HTR-8/SVneo (cell line): ENCODE measurements at places on chromosomes 7 and 10.

GRCh38 chr10:132790934-132791829 is 5.2 kb upstream of the NKX6-2 start:
- DNase-seq: no peak

GRCh38 chr7:100892364-100893317 is 3.0 kb downstream of the ACHE start:
- no peak for DNase-seq

DNA sequence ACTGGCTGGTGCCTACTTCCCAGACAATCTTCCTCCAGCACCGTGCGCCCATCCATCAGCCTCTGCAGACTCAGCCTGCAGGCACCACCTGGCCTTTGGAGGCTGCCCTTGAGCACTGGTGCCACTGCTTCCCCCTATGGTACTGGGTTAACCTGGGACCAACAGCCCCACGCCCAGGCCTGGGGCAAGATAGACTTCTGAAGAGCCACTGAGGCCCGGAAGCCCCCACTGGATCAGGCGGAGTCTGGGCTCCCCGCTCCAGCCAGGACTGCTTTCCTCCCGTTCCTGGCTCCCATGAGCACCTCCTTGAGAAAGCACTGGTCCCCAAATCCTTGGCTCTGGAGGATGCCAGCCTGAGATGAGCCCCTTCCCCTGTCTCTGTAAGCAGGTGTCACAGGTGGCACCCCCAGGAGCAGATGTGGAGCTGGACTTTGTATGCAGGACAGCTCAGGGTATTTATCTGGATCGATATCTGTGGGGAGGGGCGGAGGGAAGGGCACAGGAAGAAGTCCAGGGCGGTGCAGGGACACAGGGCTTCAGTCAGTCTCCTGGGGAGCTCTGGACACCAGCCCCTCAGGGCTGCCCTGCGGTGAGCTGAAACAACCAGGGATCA is 206.5 kb upstream of the PPP2R2D start:
- DNase-seq: no peak

DNA sequence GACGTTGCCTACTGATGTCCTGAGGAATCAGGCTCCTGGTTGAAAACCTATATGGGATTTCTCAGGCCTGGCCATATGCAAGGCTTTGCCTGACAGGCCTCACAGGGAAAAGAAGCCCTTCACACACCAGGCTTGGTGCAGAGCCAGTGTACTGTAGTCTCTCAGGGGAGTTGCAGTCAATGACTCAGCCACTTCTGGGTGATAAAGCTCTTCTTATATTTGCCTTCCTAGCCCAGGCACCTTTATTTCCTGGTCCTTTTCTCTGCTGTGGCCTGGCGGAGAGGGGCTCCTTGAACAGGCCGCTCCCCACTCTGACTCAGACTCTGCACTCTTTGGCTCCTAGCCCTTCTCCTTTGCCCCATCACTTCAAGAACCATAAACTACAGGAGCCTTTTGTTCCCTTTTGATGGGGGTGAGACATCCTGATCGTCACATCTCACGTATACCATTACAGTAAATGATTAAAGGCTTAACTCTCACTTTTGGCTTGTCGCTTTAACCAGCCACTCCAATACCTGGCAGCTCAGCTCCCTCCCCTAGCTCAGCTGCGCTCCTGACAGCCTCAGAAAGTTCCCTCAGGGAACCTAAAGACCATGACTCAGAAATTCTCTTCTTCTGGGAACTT is 33.5 kb downstream of the DPY19L1 start:
- DNase-seq: peak; percentile 8

DNA sequence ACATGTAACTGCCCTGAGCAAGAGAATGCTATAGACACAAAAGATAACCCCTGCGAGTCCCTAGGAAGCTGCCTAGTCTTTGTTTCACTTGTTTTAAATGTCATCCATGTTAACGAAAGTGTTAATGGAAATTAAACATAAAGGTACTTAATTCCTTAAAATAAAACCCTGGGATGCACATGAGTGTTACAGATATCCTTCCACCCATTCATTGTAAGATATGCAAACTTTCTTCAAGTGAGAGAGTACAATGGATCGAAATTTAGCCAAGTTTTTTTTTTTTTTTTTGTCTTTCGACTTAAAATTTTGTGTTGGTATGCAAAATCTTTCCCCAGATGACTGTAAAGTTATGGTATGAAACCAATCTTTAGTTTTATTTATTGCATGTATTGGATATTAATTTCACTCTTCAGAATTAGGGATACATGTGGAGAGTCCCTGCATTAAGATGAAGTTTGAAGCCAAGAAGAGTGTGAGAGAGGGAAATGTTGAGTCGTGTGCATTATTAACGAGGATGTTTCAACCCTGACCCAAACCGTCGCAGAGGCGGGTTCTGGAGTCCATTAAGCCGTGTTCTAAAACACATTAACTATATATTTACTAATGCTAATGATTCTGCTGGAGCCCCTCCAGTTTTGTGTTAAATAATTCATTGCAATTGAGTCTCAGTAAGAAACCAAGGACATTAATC is 1.6 kb downstream of the CDK14 start:
- no peak for DNase-seq

DNA sequence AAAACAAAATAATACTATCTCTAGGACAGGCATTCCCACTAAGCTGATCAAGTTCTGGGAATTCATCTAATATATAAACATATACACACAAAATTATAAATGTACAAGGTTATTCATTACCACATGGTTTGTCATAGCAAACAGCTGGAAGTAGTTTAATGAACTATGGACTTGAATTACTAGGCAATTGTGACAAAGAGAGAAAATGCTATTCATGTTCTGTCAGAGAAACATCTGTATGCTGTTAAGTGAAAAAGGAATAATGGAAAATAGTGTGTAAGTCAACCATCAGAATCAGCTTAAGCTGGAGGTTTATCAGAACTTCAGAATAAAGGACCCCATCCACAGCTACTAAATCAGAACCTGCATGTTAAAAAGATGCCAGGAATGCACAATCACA is 2.8 kb downstream of the ZNF248 start:
- no peak for DNase-seq

- DNase-seq: no peak
Measured at GRCh38 chr7:148898845-148899484, 14.9 kb upstream of the EZH2 start.

DNA sequence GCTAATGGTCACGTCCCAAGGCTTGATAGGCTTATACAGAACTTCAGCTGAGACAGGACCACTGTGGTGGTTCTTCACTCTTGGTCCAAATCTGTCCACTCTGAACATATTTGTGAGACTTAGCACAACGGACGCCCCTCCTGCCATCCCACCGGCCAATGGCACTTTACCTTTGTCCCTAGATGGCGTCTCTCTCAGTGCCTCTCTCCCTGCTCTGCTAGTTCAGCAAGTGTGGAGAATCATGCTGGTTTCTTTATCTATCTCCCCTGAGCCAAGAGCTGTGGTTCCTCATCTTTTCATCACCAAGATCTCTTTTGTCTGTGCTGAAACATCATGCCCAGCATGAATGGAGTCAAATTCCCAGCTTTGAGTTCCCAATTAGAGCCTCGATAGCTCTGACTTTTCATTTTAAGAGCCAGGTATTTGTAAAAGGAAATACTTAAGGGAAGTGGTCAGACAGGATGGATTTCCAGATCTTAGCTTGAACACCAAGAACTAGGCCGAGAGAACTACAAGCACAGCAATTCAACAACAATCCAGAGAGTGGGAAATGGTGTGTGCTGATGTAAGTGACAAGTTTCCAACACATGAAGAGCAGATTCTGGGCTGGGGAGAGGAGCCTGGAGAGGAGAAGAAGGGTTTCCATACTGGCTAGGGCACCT is 69.5 kb downstream of the ZNF800 start:
- no peak for DNase-seq

- no peak for DNase-seq
Measured at GRCh38 chr7:112721366-112721765, 68.8 kb downstream of the TMEM168 start.

DNA sequence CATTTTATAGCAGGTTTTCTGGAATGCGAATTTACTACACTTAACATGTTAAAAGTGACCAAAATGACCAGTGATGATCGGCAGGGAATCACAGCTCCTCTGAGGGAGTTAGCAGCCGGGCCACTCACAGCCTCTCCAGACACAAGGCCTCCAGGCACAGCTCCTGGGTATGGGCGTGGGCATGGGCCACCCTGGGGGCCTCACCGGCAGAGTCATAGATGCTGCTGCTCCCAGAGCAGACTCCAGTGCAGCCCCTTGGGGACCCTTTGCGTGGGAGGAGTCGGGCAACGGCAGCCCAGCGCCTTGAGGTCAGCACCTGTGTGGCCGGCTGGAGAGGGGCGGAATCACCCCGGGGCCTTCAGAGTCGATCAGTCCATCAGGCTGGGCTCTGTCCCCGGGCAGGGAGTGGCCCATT is 8.6 kb downstream of the KNDC1 start:
- no peak for DNase-seq

- no peak for DNase-seq
Measured at GRCh38 chr10:49327036-49327813, 28.3 kb downstream of the C10orf71 start.

- no peak for DNase-seq
Measured at GRCh38 chr10:50512214-50512595, 111.6 kb downstream of the SGMS1 start.

DNA sequence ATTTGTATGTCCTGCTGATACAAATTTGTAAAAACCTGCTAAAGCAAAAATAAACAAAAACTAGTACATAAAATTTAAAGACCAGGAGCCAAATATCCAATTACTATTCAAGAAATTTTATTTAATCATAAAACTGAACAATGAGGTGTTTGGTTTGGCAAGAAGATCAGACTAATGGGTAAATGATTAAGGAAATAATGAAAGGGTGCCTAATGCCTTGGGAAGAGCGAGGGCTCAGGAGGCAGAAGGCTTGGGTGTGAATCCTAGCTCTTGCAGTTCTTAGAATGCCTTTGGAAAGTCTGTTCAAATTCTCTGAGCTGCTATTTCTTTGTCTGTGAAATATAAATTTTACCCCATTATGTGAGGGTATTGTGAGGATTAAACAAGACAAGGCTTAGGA is 32.4 kb downstream of the NAPEPLD start:
- no peak for DNase-seq

GRCh38 chr10:129836253-129836652 is 127.8 kb downstream of the EBF3 start:
- no peak for DNase-seq

- no peak for DNase-seq
Measured at GRCh38 chr10:50216418-50216817, 34.9 kb downstream of the ASAH2 start.

- DNase-seq: no peak
Measured at GRCh38 chr10:123009105-123009820, 457 bp downstream of the ACADSB start.

DNA sequence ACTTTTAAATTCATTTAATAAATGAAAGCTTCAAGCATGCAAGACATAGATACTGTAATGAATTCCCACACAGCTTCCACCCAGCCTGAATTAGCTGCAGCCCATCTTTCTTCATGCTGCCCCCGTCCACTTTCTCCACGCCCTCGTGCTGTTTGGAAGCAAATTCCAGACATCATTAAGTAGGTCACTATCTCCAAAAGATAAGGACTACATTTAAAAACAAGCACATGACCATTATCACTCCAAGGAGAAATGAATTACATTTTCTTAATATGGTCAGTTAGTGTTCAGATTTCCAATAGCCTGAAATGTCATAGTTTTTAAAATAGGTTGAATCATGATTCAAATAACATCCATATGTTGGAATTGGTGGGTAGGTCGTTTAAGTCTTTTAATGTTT is 24.3 kb downstream of the LMTK2 start:
- no peak for DNase-seq

- peak; percentile 46 for DNase-seq
Measured at GRCh38 chr10:103069453-103070331, 123.4 kb downstream of the NT5C2 start.

DNA sequence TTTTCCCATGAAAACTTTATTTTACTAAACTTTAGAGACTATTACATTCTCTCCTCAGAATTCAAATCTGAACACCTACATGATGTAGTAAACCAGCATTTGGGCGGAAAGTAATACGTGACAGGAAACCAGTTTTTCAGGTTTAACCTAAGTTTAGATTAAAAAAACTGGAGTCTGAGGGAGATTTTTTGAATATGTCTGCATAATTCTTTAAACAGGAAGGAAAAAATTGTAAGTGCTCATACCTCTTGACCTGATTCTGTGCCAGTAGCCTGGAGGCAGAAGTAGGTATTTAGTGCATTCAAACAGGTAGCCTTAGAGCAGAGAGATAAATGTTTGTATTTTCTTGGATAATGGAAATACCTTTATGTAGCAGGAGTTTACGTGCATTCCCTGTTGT is 224.3 kb downstream of the MDFIC start:
- no peak for DNase-seq

DNA sequence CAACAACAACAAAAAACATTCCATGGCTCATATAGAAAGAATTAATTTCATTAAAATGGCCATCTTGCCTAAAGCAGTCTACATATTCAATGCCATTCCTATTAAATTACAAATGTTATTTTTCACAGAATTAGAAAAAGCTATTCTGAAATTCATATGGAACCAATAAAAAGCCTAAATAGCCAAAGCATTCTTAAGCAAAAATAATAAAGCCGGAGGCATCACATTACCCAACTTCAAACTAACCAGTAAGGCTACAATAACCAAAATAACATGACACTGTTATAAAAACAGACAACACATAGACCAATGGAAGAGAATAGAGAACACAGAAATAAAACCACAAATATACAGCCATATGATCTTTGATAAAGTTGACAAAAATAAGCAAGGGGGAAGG is 330.4 kb downstream of the KIF20B start:
- DNase-seq: no peak

DNA sequence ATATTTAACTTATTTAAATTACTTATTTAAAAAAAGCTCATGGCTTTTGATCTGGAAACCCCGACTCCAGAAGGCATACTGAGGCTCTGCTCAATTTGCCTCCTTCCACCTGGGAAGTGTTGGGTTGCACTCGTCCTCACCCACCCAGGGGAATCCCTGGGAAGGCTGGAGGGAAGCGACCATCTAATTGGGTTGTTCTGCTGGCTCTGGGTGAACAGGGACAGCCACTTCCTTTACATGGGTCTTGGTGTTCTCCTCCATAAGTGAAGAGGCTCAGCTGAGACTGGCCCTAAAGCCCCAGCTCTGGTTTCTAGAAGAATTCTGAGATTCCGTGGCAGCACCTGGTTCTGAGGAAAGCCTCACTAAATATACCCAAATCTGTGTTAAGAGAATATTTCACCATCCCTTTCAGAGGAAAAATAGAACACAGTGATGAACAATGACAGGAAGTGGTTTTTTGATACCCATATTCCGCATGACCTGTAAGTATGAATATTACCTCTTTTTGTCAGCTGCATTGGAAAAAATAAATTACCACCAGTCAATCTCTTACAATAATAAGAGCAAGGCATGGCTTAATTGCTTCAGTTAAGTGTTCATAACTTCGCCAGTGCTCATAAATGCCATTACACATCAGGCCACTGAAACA is 131.1 kb upstream of the SHH start:
- no peak for DNase-seq

- DNase-seq: no peak
Measured at GRCh38 chr10:120685136-120685535, 166.0 kb upstream of the WDR11 start.

GRCh38 chr7:20279979-20280378 is 50.7 kb upstream of the ITGB8 start:
- no peak for DNase-seq
